ENCODE measurements at places on chromosomes 16 and 17.
A peak's percentile ranks its signal among the peaks of the same experiment; 100 is the strongest.

GRCh38 chr17:42852351-42852750 lies 1.4 kb downstream of the AOC3 start:
- no peak for DNase-seq

- DNase-seq: no peak
Measured at GRCh38 chr16:50204453-50205108, 51.5 kb downstream of the TENT4B start.

GRCh38 chr17:74968361-74968780 lies 4.2 kb downstream of the HID1 start:
- DNase-seq: no peak

DNA sequence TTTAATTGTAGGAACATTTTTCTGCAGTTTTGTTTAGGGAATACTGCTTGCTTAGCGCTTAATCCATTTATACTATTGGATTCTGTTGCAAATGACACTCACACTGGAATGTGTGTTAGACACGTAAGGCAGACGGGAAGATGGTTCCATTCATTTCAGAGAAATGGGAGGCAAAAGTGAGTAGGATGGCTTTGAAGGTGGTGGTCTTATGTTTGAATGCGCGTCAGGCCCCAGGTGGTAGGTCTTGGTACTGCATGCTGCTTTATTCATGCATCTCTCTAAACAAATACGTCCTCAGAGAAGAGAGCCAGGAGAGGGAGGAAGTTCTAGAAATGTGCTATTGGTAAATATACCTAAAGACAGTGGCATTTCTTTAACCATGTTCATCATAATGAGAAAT lies 997.6 kb upstream of the RBFOX1 start:
- no peak for DNase-seq

DNA sequence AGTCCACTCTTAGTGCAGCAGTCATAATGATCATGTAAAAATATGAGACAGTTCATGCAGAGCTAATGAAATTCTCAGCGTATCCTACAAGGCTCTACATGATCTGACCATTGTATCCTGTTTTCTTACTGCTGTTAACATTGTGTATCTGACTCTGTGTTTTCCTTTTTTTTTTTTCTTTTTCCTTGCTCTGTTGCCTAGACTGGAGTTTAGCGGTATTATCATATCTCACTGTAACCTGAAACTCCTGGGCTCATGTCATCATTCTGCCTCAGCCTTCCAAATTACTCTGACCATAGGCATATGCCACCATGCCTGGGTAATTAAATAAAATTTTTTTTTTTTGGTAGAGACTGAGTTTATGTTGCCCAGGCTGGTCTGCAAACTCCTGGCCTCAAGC lies 12.1 kb downstream of the DUS2 start:
- no peak for DNase-seq

DNA sequence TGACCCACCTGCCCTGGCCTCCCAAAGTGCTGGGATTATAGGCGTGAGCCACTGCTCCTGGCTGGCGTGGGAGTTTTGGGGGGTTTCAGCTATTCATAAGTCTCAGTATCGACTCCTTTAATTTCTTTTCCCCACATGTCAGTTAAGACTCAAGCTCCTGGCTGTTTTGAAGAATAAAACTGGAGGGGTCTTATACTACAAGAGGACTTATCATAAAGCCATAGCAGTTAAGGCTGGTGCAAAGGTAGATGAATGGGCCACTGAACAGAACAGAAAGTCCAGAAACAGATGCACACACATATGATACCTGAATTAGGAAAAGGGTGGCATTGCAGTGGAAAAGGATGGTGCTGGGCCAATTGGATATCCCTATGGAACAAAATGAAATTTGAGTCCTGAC lies 47.4 kb downstream of the TBX4 start:
- DNase-seq: no peak

GRCh38 chr17:82213251-82214011 lies 789 bp upstream of the CCDC57 start:
- DNase-seq: peak; percentile 74

DNA sequence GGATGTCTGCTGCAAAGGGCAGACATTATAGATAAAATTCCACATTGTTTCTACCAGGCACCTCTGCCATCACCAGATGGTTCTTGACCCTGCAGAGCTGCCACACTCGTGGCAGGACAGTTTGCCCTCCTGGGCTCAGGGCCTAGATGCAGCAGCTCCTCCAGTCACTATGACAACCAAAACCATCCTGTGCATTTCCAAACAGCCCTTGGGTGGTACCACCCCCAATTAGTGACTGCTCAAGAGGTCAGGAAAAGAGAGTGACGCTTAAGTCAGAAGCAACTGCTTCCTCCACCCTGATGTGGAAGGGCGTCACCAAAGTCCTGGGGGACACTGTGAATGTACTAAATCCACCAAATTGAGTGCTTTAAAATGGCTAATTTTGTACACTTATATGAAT lies 109.2 kb downstream of the C16orf95 start:
- no peak for DNase-seq

DNA sequence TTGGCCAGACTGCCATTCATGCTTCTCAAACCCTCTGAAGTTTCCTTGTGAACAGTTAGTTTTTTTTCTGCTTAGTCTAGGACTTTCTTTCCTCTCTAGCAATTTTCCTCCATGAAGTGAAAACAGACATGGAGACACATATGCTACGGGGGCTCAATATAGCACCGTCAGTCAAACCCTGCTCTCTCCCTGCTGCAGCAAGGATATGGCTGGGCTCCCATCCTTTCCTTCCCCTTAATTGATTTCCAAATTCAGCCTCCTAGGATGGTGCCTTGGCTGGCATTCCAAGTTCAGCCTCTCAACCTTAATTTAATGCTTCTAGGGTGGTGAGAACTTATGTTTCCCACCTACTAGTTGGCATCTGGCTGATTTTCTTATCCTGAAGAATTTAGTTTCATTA lies 436.7 kb downstream of the NPIPA7 start:
- no peak for DNase-seq

DNA sequence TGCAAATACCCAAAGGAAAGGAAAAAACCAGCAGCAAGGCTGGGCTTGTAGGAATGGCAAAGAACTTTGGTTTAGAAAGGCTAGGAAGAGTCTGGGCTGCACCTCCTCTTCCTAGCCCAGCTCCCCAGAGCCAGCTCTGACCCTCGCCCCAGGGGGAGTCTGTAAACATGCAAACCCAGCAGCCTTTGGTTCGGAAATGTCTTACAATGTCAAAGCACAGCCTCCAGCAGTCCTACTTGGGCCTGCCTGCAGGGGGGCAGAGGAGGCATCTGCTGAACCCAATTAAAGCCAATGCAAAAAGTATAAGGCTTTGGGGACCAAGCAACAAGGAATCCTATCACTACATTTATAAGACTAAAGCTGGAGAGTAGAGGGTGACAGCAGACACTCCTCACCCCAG lies 5.0 kb upstream of the FTSJ3 start:
- DNase-seq: no peak

GRCh38 chr17:74530831-74531150 lies 484 bp downstream of the CD300LB start:
- no peak for DNase-seq

DNA sequence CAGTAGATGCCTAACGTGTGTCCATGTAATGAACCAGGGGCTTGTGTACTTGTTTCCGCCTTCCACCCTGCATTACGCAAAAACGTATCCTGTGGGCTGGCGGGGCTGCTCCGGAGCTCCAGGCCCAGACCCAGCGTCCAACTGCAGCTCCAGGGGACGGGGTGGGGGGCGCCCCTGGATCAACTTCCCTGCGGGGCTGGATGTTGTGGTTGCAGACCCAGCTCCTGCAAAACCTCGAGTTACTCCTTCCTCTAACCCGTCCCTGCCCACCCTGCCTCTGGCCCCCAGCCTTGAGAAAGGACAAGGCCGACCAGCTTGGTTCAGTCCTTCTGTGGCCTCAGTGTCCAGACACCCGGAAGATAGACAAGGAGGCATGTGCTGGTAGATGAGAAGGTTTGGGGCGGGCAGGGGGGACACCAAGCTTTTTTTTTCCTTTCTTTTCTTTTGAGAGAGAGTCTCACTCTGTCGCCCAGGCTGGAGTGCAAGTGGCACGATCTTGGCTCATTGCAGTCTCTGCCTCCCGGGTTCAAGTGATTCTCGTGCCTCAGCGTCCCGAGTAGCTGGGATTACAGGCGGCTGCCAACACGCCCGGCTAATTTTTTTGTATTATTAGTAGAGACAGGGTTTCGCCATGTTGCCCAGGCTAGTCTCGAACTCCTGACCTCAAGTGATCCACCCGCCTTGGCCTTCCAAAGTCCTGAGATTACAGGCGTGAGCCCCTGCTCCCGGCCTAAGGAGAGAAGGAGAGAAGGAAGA lies 731 bp upstream of the EXOC7 start:
- DNase-seq: no peak

- DNase-seq: no peak
Measured at GRCh38 chr16:27491894-27492587, 57.7 kb downstream of the GTF3C1 start.

- peak; percentile 38 for DNase-seq
Measured at GRCh38 chr16:51549836-51550235, 398.8 kb upstream of the SALL1 start.

Data from fibroblast of upper back skin (primary cell).